ENCODE measurements at places on chromosomes 3 and 15. TPM values are rescaled to one million over a fixed set of nuclear protein-coding genes. Genes with fewer than 3 reads are reported as not detected.

DNA sequence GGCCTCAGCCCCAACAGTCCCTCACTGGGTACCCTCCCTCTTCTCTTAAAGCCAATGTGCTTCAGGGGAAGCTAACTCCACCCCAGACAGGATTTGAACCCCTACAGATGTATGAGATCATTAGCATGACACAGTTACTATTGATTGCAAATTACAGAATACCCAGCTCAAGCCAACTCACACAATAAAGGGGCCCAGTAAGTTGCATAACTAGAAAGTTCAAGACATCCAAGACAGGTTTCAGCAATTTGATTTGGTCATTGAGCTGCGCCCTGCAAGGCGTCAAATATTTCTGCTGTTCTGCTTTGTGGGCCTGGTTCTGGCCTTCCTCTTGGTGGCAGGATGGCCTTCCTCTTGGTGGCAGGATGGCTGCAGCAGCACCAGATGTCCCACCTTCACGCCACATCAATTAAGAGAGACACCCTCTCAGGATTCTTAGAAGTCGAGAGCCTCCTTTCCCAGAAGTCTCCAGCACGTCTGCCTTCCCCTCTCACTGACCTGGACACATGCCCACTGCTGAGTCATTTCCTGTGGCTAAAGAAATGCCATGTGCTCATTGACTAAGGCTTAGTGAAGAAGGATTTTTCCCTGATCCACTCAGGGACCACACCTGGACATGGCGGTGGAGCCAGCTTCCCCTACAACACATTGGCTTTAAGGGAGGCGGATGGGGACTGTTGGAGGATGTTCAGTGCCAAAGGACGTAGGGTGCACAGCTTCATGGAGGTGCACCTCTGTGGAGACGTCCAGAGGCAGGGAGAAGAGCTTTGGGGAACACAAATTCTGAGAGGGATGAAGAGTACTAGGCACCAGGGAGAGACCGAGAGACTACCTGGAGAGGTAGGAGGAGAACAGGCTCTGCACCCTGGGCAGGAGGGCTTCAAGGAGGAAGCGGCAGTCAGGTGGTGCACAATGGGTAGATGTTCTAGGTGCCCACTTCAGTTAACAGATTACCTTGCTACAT, 49.1 kb downstream of the DNASE1L3 start:
- DNase-seq: peak; percentile 72
- peak overlapping the region; percentile 10 for H3K27ac ChIP-seq
- no peaks in the 10 kb centered on the region for H3K27me3 ChIP-seq
- H3K36me3 ChIP-seq: no peaks in the 10 kb centered on the region
- H3K4me1 ChIP-seq: peaks cover 9% of the 10 kb centered on the region
- no peak overlapping the region for H3K4me3 ChIP-seq

- no peaks in the 10 kb centered on the region for H3K27me3 ChIP-seq
- no peak overlapping the region for H3K27ac ChIP-seq
- no peaks in the 10 kb centered on the region for H3K4me1 ChIP-seq
- no peak for DNase-seq
- peaks cover 3% of the 10 kb centered on the region for H3K36me3 ChIP-seq
Observed at GRCh38 chr3:69343875-69344274, 42.0 kb downstream of the FRMD4B start.

- no peak for DNase-seq
- H3K4me3 ChIP-seq: no peak overlapping the region
- H3K4me1 ChIP-seq: no peaks in the 10 kb centered on the region
- no peaks in the 10 kb centered on the region for H3K36me3 ChIP-seq
- H3K27me3 ChIP-seq: no peaks in the 10 kb centered on the region
- no peak overlapping the region for H3K27ac ChIP-seq
Observed at GRCh38 chr3:108959017-108959416, 5.3 kb upstream of the GUCA1C start.

GRCh38 chr3:18531662-18532061, 106.5 kb upstream of the SATB1 start:
- H3K36me3 ChIP-seq: no peaks in the 10 kb centered on the region
- H3K4me1 ChIP-seq: no peaks in the 10 kb centered on the region
- no peak for DNase-seq

GRCh38 chr15:61668444-61668843, 391.8 kb downstream of the VPS13C start:
- no peak overlapping the region for H3K4me3 ChIP-seq
- no peak for DNase-seq
- H3K36me3 ChIP-seq: no peaks in the 10 kb centered on the region
- H3K4me1 ChIP-seq: no peaks in the 10 kb centered on the region

DNA sequence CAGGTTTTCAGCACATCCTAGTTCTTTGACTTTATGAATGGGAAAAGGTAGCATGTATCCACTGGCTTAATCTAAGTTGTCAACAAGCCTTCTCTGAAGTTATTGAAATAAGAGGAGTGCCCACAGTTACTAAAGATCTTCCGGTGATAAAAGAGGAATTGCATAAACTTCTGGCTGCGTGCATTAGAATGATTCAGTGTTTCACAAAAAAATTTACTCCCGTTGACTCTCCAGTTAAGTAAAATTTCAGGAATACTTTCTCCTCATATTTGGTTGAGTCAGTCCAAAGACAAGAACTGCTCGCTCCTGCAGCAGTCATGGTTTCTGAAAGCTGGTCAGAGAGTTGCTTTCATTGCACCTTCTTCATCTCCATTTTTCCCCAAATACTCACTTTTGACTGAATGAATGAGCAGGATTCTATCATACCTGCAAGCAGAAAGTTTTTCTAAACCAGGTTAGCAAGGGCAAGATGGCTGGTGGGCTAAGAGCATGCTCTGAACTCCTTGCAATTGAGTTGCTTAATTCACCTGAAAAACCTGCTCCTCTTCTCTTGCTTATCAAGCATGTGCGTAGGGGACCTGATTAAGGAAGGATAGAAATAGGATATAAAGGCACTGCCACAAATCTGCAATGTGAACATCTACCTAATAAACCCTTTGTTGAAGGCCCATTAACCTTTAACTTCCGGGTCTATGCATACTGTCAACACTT, 64.2 kb upstream of the TIMP4 start:
- H3K36me3 ChIP-seq: no peaks in the 10 kb centered on the region
- no peak overlapping the region for H3K27ac ChIP-seq
- peak; percentile 23 for DNase-seq
- H3K4me1 ChIP-seq: peaks cover 11% of the 10 kb centered on the region
- H3K4me3 ChIP-seq: no peak overlapping the region

GRCh38 chr15:43648649-43649429, at the start of gene CATSPER2:
CATSPER2 (minus strand) TSS chr15:43648844; CDS start chr15:43648061, 783 bp downstream.
- no peaks in the 10 kb centered on the region for H3K36me3 ChIP-seq
- no peaks in the 10 kb centered on the region for H3K27me3 ChIP-seq
- H3K4me3 ChIP-seq: no peak within 1 kb of the TSS
- no peaks in the 10 kb centered on the region for H3K4me1 ChIP-seq
- H3K27ac ChIP-seq: no peak within 1 kb of the TSS

DNA sequence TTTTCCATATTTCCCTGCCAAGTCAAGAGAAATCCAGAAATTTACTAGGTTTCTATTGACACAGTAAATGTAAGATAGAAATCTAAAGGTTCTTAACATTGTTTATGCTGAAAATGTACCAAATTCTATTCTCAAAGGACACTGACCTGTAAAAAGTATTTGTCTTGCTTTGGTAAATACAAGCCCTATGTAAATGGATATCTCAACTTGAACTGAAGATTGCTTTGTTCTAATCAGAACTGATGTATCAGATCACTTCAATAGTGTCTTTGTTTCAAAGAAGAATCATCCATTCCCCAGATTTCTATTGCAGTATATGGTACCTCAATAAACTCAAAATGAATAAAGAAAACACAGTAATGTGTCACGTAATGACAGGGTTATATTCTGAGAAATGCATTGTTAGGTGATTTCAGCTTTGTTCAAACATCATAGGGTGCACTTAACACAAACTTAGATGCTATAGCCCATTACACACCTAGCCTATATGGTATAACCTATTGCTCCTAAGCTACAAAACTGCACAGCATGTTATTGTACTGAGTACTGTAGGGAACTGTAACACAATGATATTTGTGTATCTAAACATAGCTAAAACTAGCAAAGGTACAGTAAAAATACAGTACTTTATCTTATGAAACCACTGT, 143.5 kb upstream of the NECTIN3 start:
- no peak overlapping the region for H3K27ac ChIP-seq
- no peaks in the 10 kb centered on the region for H3K4me1 ChIP-seq
- H3K27me3 ChIP-seq: no peaks in the 10 kb centered on the region
- no peak for DNase-seq
- H3K4me3 ChIP-seq: no peak overlapping the region

DNA sequence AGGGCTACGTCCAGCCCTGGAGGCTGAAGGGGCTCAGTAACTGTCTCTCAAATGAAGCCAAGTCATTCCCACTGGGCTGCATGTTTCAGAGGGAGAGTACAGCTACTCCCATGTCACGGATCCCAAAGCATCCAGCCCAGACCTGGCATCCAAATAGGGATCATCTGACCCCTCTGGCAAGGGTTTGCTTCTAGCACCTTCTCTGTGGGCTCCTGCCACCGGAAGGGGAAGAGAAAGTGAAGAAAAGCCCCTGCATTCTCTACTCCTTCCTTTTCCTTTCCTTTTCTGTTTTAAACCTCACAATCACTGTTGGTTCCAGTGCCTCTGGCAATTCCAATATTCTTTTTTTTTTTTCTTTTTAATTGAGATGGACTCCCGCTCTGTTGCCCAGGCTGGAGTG, 64.5 kb upstream of the CTSH start:
- no peaks in the 10 kb centered on the region for H3K27me3 ChIP-seq
- H3K27ac ChIP-seq: no peak overlapping the region
- no peaks in the 10 kb centered on the region for H3K36me3 ChIP-seq
- no peak for DNase-seq
- H3K4me3 ChIP-seq: no peak overlapping the region
- H3K4me1 ChIP-seq: no peaks in the 10 kb centered on the region

Gene NEK10
- 20.3 TPM for total RNA-seq

Gene SLC38A3
- 4.3 TPM for total RNA-seq

Gene SERINC4
- total RNA-seq: not detected

Gene PRKCD
- total RNA-seq: 34.9 TPM

Measured in lung (tissue), 17 donors.